ENCODE measurements at places on chromosomes 1 and 21.

DNA sequence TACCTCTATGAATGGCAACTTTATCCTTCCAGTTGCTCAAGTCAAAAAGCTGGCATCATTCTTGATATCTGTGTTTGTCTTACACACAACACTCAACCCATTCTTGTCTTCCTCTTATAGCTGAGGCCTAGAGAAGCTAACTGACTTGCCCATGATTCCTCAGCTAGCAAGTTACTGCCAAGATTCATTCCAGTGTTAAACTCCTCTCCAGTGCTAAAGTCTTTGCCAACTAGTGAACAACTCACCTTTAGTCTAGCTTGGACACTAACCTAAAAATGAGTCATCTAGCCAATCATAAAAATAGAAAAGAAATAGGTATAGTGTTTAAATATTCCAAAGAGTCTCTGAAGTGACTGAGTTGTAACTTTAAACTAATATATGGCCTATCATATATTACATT lies 45.6 kb upstream of the RGS2 start:
- DNase-seq: no peak

- DNase-seq: no peak
Observed at GRCh38 chr1:211329764-211330201, 3.1 kb downstream of the TRAF5 start.

GRCh38 chr1:41695118-41695745 lies 210.7 kb upstream of the EDN2 start:
- peak; percentile 67 for DNase-seq

- DNase-seq: no peak
Observed at GRCh38 chr1:1946540-1946939, 27.5 kb upstream of the TMEM52 start.

DNA sequence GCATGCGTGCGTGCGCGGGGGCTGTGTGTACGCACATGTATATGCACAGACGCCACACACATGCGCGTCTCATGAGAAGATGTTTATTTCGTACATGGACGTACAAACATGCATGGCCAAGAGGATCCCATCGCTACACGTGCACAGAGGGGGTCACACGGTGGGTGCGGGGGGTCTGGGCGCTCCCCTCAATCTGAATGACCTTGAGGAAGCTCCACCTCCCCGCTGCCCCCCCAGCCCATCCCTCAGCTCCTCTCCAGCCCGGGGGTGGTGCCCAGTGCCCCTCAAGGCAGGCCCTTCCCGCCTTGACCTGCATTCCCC lies 1.5 kb downstream of the TMEM240 start:
- DNase-seq: no peak

- DNase-seq: no peak
Observed at GRCh38 chr1:234670967-234671626, 61.1 kb upstream of the IRF2BP2 start.

- DNase-seq: no peak
Observed at GRCh38 chr1:11355559-11356475, 82.8 kb downstream of the UBIAD1 start.

- DNase-seq: no peak
Observed at GRCh38 chr1:157153746-157154145, 15.6 kb upstream of the ETV3 start.

DNA sequence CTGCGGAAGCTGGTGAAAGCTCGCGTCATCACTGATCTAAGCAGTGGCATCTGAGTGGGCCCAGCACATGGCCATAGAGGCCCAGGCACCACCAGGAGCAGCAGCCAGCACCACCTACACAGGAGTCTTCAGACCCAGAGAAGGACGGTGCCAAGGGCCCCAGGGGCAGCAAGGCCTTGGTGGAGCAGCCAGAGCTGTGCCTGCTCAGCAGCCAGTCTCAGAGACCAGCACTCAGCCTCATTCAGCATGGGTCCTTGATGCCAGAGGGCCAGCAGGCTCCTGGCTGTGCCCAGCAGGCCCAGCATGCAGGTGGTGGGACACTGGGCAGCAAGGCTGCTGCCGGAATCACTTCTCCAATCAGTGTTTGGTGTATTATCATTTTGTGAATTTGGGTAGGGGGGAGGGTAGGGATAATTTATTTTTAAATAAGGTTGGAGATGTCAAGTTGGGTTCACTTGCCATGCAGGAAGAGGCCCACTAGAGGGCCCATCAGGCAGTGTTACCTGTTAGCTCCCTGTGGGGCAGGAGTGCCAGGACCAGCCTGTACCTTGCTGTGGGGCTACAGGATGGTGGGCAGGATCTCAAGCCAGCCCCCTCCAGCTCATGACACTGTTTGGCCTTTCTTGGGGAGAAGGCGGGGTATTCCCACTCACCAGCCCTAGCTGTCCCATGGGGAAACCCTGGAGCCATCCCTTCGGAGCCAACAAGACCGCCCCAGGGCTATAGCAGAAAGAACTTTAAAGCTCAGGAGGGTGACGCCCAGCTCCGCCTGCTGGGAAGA lies 3.2 kb upstream of the ARTN start:
- peak; percentile 14 for DNase-seq

DNA sequence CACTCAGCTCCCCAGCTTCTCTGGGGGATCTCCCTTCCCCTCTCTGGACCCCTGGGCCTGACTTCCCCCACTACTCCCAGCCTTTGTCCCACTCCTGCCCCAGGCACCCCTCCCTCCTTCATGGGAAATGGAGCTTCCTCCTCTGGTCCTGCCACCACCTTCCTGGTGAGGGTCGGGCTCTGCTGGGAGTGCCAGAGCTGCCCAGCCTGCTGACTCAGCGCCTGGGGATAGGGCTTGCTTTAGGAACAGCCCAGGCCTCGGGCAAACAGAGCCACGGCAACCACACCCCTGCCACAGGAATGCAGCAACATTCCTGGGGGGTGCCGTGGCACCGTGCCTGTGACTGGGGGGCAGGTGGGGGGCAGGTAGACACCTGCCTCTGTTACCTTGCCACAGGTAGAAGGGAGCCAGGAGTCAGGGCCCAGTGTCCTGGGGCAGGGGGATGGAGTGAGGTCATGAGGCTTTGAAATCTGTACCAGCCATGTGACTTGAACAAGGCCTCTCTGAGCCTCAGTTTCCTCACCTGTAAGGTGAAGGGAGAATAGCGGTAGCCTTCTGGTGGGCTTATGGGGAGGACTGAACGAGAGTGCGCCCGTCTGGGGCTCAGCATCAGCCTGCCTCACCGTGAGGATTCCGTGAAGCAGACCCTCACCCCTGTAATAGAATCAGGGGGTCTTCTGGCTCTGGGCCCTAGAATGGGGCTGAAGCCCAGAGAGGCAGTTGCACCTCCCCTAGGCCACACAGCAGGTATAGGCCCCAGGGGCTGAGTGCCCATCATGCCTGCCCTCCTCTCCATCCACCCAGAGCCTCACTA lies 17.8 kb upstream of the EPHA2 start:
- no peak for DNase-seq

- DNase-seq: no peak
Observed at GRCh38 chr1:75970631-75971030, 38.4 kb upstream of the ASB17 start.

DNA sequence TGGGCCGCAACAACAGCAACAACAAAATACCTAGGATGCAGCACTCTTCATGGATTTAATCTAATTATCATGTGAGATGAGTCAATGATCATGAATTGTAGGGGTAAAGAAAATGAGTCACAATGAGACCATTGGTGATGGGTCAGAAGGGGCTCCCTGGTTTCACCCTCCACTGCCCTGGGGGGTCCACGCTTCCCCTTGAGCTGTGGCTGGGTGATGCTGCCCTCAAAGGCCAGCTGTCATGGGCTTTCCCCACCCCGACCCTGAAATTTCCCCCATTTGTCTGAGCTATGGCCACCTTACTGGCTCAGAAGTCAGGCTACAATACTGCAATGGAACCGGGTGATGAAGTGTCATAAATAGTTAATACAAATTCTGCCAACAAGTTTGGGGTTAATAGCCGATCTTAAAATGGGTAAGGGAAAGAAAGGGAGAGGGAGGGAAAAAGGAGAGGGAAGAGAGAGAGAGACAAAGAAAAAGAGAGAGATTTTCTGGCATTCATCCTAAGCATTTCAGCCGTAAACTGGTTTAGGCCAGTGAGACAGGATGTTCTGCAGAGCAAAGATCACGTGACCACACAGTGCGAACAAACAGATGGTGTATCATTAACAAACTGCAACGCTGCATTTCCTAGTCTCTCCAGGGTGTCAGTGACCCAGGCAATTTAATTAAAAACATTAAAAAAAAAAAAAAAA lies 143.4 kb upstream of the ERRFI1 start:
- DNase-seq: no peak

GRCh38 chr21:44405948-44406872 lies 49.1 kb upstream of the LRRC3 start:
- no peak for DNase-seq

DNA sequence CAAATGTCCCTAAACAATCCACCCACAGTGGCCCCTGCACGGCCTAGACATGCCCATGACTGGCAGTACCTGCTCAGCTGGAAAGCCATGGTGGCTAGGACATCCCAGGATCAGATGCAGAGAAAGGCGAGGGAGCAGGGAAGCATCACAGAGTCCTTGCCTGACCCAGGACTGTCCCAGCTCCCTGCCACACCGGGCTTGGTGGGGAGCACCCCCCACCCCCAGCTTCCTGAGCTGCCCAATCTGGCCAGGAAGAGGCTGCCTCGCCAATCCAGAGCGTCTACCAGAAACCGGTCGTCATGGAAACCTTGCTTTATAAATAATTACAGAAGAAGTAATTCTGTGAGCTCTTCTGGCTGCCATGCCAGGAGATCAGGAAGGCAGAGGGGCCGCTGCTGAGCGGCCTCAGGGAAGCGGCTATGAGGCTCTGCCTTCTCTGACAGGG lies 34.8 kb downstream of the ACOT7 start:
- no peak for DNase-seq

DNA sequence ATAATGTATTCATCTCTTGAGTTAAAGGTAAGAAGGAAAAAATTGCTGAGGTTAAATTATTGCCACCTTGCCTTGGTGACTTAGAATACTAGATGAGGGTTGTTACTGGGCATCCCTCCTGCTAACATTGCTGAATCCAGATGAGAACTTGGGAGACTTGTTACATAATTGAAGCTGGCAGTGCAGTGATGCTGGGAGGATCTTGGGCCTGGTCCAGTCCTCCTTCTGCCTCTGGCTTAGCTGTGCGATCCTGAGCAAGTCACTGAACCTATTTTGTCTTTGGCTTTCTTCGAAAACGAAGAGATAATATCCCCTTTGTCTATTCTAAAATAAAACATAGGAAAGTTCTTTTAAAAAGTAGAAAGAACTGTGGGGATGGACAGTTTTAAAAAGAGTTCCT lies 244.9 kb upstream of the NRIP1 start:
- no peak for DNase-seq

GRCh38 chr1:36560177-36560576 lies 77.5 kb upstream of the CSF3R start:
- no peak for DNase-seq

DNA sequence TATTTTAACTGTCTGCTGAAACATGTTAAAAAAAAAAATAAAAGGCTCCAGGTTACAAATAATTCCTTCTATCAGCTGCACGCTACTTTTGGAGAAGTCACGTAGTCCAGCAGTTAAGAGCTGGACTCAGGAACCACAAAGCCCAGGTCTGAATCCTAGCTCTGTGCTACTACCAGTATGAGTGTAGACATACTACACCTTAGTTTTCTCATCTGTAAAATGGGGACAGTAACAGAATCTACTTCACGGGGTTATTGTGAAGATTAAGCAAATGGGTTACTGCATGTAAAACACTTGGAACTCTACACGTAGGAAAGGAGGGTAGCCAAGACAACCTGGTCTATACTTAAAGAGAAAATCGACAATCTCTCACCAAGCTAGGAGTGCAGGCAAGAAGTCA lies 48.3 kb downstream of the TARBP1 start:
- no peak for DNase-seq

- DNase-seq: no peak
Observed at GRCh38 chr21:19256934-19257660, 853.5 kb upstream of the TMPRSS15 start.

DNA sequence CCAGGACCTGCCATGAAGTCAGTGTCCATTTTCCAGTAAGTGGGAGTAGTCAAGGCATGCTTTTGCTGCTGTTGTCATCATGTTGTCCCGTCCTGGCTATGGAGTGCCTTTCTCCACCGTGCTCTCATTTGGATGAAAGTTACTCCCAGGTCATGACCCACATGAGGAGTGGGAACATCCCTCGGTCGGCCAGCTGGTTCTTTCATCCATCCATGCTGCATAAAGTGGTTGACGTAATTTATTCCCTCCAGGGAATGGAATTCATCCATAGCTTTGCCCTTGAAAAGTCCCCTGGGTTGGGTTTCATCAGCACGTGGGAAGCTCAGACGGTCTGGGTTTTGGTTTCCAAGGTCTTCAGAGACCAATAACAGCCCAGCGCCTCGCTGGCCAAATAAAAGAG lies 11.6 kb downstream of the PLA2G2A start:
- DNase-seq: no peak

DNA sequence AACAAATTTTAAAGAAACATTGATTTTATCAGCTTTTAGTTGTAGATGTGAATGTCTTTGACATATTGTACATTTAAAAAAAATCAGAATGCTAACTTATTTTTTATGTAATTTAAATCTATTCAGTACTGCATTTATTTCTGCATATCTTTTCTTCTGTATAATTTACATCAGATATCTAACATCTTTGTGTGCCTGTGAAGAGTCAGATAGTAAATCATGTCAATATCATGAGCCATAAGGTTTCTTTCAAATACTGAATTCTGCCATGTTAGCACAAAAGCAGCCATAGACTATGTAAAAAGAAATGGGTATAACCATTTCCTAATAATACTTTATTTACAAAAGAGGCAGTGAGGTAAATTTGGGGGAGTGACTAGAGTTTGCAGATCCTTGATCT lies 1829.2 kb downstream of the NCAM2 start:
- DNase-seq: no peak

DNA sequence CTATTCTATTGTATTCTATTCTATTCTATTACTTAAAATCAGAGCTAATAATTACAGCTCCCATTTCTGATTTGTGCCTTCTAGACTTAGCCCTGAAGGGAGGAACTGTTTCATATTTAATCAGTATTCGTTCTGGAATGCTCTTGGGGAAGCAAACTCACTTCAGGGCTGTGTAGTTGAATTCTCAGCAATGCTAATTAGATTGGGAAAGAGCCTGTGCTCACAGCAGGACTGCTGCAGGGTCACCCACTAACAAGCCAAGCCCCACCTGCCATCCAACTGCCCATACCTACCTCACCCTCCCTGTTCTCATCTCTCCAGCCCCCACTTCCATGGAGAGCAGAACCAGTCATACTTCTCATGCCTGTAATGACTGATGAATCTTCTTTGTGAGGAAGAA lies 464.2 kb downstream of the PTPRU start:
- no peak for DNase-seq

- no peak for DNase-seq
Observed at GRCh38 chr1:224494343-224494742, 59.7 kb upstream of the WDR26 start.

All from Kasumi-1 (cell line).